Nephron progenitor cell (in vitro differentiated cells): ENCODE measurements at places on chromosomes 3 and 15.
A peak's percentile ranks its signal among the peaks of the same experiment; 100 is the strongest.

DNA sequence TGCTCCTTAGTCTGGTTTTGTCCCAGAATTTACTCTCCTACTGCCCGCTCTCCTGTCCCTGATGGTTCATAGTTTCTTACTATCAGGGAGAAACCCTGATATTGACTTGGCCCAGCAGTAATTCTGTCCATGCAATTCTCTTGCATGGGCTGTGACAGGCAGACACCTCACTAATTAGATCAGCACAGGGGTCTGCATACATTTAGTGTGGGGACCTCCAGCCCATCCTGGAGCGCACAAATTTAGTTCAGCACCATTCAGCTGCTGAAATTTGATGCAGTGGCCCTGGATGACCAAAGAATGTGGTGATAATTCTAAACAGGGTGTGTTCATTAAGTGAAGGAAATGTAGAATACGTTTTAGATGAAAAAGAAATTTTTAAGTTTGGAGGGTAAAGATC is 555.5 kb upstream of the TBL1XR1 start:
- no peak for DNase-seq

DNA sequence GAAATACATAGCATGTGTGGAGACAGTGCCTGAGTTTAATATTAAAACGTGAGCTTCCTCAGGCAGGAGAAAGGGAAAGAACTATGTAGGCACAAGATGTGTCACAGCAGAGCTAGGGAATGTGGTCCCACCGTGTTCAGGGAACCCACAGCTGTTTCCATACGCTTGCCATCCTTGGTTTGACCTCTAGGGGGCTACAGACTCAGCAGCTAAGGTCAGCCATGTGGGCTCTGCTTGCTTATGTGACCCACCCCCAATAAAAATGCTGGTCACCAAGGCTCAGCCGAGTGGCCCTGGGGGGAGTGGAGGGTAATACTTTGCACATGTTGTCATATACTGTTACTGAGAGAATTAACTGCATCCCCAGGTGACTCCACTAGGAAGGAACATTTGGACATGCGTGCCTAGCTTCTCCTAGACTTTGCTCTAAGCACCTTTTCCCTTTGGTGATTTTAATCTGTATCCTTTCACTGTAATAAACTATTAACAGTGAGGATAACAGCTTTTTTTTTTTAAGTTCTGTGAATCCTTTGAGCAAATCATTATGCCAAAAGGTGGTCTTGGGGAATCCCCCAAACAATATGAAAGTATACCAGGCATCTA is 3.3 kb downstream of the TUBGCP5 start:
- peak; percentile 61 for DNase-seq

- no peak for DNase-seq
Observed at GRCh38 chr15:32905481-32905880, 187.7 kb downstream of the GREM1 start.

GRCh38 chr15:88932271-88932874 is 19.2 kb upstream of the MFGE8 start:
- no peak for DNase-seq
